H4 (cell line): ENCODE measurements at places on chromosomes 3 and 15. TPM values are rescaled to one million over a fixed set of nuclear protein-coding genes. Genes with fewer than 3 reads are reported as not detected.

DNA sequence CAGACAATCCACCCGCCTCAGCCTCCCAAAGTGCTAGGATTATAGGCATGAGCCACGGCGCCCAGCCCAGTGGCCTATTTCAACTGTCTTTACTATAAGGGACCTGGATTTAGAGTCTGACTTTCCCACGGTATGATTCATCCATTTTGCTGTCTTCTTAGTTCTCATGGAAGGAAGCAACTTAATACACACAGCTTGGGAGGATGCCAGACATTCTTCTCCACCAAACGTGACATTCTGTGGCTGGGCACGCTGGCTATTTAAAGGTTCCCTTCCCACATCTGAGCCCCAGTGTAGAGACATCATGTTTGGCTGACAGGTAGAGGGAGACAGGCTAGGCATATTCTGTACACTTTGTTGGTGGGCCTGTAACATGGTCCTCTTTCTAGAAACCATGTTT lies 26.2 kb downstream of the FAM43A start:
- peak; percentile 97 for DNase-seq

DNA sequence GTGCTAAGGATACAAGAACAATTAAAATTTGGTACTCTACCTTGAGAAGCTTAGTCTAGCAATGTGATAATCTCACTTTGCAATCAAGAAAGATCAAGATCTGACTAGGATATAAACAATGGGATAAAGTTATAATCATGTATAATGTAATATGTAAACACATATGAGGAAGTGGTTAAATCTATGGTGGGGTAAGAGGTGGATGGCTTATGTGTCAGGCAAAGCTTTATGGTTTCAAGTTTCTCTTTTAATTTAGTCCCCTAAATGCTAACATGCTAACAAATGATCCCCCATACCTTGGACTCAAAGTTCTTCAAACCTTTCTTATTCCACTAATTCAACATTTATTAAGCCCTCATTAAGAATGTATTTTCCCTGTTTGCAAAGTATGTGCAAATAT lies 2.5 kb downstream of the RSL24D1 start:
- DNase-seq = peak; percentile 8

- DNase-seq = no peak
These were observed 234.9 kb downstream of the OPA1 start for GRCh38 chr3:193827871-193828270.

GRCh38 chr3:50163572-50164455 lies 8.7 kb downstream of the SEMA3F start:
- peak; percentile 77 for DNase-seq

The C2CD4A gene
- not detected in 2 replicates for total RNA-seq

- no peak for DNase-seq
These were observed 21.0 kb downstream of the CTDSPL start for GRCh38 chr3:37882711-37883110.

- no peak for DNase-seq
These were observed 726.0 kb upstream of the ZNF385D start for GRCh38 chr3:22476976-22477375.

The ZNF662 gene
- total RNA-seq = 0.06 TPM in 1 of 2 replicates, not detected in the other

DNA sequence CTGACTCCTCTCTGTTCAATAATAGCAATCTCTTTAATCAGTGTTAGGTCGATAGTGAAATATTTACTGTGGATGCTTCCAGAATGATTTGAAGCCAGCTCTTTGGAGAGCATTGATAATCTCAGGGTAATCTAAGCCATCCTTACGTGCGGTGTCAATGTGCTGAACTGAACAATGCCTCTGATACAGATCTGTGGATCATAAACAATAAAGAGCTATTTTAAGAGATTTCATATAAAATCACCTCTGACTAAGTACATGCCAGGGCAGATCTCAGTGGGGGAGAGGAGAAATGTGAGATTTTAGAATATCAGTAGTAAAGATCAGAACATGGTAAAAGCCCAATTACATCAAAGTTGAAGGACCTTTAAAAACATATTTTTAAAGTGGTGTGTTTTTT lies 319.3 kb upstream of the GBE1 start:
- no peak for DNase-seq

GRCh38 chr3:25592510-25592968 lies 72.2 kb downstream of the TOP2B start:
- peak; percentile 69 for DNase-seq

- DNase-seq = no peak
These were observed 2.6 kb downstream of the MORF4L1 start for GRCh38 chr15:78875107-78875914.

- no peak for DNase-seq
These were observed at the start of gene RASL12 for GRCh38 chr15:65067645-65068402. Gene RASL12, minus strand, starts transcription at chr15:65067991. Its CDS starts 156 bp downstream, at chr15:65067835.
